ENCODE measurements at places on chromosomes 12 and 14.

- DNase-seq, result no peak
Measured at GRCh38 chr14:89849931-89850330, 104.6 kb downstream of the EFCAB11 start.

DNA sequence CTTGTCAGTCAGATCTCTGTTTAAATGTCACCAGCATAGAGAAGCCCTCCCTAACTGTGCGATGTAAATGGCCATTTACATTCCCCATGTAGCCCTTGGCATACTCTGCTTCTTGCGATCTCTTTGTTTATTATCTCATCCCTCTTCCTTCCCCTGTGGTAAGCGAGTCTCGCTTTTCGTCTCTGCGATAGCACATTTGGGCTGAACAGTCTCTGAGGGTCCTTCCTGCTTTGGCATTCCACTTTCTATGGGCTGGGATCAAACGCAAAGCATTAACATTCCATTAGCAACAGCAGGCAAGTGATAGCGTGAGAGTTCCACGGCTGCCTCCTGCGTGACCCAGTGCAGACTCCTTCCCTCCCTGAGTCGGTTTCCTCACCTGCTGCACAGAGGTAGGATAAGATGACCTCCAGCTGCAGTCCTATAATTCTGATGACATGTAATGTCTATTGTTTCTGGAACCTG is 61.4 kb upstream of the TUNAR start:
- DNase-seq, result no peak

DNA sequence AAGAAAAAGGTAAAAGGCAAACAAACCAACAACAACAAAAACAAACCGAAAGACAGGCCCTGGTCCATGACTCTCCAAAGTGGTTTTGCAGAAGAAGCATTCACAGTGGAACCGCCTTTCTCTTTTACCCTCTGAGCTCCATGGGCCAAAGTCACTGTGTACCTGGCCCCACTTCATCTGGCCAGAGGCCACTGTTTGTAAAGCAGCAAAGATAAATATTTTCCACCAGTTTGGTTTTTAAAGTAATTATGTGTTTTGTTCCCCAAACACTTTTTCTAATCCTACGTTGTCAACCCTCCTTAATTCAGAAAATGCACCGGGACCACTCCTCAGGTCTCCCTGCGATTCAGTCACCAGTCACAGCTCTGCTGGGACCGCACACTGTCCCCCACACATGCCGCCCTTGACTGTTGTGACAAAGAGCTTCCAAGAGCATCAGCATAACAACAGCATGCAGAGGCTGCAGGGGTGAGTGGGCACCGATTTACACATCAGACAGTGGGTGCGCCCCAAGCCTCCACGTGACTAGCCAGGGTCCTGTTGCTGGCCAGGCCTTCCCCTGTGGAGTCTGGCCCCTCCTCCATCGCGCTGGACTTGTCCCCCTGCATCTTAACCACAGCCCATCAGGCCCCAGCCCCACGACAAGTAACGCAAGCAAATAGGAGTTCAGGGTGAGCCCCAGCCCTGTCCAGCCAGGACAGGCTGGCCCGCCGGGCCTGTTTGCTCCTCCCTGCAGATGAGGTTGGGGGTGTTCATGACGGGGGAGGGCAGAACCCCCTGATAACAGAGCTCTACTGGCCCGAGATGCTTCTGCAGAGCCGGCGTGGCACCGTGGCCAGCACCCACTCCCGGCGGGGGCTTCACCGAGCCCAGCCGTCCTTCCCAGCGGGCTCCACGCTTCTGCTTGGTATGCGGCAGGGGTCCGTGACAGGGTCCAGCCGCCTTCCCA is 65.2 kb upstream of the DIO3 start:
- DNase-seq, result no peak

DNA sequence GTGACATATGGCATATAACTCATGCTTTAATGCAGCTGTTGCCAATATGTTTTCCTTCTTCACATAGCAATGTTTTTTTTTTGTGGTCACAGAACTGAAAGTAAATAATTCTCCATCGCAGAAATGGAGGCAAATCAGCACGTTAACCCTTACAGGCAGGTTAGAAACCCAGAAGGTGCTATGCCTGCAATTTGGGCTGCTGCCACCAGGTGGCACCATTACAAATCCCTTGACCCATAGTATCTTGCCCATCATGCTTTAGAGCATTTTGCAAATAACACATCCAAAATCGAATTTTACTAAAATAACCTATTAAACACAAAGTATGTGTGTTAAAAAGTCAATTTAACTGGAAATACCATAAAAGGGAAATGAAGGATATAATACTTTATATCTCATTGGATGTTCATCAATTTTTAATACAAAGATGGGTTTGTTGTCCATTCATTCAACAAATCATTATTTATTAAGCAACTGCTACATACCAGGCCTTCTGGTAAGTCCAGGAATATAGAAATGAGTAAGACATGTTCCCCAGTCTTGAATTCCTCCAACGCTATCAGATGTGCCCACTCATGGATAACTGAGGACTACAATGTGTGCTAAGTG is 340.1 kb downstream of the GLT1D1 start:
- no peak for DNase-seq

- no peak for DNase-seq
Measured at GRCh38 chr12:27052176-27052575, 29.8 kb downstream of the MED21 start.

DNA sequence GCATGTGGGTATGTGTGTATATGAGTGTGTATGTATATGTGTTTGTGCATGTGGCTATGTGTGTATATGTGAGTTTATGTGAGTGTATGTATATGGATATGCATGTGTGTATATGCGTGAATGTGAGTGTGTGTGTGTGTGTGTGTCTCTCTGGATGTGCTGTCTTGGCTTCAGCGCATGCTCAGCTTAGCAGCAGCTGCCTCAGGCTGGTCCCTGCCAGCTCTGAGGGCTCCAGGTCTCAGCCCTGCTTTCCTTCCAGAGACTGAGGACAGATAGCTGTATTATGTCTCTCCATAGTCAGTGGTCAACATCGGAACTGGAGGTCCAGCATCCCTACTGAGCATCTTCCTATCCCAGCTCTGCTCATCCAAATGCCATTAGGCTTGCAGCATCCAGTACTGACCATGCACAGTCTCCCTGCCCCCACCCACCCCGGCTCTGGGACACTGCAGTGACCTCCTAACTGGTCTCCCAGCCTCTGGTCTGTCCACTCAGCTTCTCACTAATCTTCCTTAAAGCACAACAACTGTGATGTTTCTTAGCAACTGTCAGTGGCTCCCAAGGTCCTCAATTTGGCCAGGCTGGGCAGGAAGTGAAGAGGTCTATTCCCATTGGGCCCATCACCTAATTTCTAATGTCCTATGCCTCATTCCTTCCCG is 22.8 kb downstream of the FAIM2 start:
- no peak for DNase-seq

DNA sequence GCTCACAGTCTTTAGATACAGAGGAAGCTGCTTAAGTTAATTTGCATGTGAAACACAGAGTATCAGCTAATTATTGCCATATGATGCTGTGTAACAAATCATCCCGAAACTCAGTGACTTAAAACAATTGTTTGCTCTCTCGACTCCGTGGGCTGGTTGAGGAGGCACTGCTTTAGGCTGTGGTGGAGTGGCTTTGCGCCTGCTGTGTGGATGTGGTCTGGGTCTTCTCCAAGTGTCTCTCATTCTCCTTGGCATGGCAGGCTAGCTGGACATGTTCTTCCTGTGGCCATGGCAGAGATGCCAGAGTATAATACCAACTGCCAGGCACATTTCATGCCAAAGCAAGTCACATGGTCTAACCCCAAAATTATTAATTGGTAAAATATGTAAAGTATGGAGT is 40.9 kb downstream of the PELI2 start:
- no peak for DNase-seq

DNA sequence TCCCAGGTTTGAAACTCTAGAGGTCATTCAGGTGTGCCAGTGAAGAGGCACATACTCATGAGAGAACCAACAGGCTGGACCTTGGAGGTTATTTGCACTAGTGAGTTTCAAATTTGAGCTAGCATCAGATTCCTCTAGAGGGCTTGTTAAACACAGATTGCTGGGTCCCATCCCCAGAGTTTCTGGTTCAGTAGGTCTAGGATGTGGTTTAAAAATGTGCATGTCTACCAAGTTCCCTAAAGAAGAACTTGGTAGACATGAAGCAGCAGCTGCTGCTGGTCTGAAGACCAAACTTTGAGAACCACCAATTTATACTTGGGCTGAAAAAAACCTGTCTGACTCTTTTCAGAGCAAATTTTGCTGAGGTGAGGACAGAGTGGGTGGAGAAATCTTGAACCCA is 61.7 kb downstream of the SUSD6 start:
- DNase-seq, result no peak

GRCh38 chr12:125346362-125346761 is 281.1 kb downstream of the AACS start:
- no peak for DNase-seq

DNA sequence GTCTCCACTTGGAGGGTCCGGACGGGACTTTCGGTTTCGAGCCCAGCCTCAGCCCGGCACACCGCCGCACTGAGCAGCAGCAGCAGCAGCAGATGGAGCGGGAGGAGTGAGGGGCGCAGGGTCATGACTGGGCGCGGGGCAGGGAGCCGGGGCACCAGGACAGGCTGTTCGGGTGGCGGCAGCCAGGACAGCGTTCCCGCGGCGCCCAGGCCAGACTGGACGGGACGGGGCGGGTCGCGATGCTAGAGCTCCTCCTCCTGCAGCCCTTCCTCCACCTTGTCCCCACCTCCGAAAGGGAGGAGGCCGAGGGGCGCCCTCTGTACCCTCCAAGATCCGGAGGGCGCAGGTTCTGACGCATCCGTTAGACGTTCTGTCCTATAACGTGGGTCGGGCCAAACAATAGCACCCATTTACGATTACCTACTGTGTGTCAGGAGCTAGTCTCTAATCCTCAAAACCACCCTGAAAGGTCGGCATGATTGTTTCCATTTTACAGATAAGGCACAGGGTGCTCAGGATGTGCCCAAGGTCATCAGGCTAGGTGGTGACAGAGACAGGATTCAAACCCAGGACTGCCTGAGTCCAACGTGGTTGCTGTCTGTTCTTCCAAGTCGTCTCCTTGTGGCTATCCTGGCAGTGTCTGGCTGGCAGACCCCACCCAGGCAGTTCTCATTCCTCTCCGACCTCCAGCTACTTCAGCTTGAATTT is at the start of gene FKBP11:
Gene FKBP11, minus strand, starts transcription at position 189 of the 708 bp plus-strand sequence. Its CDS starts 64 bp downstream, at position 125.
- no peak for DNase-seq

- no peak for DNase-seq
Measured at GRCh38 chr12:1724250-1724649, 33.4 kb downstream of the ADIPOR2 start.

- DNase-seq, result no peak
Measured at GRCh38 chr12:113310489-113310888, 24.4 kb downstream of the SLC8B1 start.
